ENCODE measurements at places on chromosomes 1 and 21.

GRCh38 chr1:119373465-119373864, 4.9 kb downstream of the HAO2 start:
- DNase-seq: no peak

- no peak for DNase-seq
Measured at GRCh38 chr1:206013026-206013795, 10.0 kb upstream of the RAB7B start.

- no peak for DNase-seq
Measured at GRCh38 chr21:42311816-42312625, 3.2 kb downstream of the TFF3 start.

DNA sequence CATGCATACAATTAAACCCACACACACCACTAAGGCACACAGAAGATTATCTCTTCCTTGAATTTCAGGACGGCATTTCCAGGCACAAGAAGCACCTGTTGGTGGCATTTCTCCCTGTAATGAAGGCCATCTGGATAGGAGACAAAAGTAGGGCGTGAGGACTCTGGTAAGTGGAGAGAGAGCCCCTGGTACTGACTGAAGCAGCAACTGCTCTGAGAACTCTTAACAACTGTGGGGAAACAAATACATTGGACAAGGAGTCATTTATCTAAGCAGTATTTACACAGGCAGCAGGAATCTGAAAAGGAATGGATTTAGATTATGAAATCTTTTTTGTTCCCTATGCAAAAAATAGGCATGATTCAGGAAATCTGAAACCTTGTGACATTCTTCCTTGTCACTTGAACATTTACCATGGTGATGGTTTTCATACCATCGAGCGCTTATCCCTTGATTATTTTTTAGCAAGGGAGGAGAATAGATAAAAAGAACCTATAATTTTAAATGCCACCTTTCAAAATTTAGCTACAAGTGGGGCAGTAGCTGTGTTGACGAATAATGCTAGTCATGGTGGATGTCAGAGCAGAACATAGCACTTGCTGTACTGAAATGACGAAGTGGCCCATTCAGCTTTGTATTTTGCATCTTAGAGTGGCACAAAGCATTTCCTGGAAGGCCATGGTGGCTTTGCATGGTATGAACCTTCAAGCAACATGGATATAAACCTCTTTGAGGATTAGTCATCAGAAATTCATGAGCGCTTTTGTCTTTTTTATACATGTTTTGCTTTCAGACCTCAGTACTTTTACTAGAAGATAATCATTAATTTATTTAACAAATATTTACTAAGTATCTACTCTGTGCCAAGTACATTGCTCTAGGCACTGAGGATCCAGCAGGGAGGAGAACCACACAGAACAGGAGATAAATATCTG, 362.0 kb downstream of the ADGRL2 start:
- DNase-seq: no peak

DNA sequence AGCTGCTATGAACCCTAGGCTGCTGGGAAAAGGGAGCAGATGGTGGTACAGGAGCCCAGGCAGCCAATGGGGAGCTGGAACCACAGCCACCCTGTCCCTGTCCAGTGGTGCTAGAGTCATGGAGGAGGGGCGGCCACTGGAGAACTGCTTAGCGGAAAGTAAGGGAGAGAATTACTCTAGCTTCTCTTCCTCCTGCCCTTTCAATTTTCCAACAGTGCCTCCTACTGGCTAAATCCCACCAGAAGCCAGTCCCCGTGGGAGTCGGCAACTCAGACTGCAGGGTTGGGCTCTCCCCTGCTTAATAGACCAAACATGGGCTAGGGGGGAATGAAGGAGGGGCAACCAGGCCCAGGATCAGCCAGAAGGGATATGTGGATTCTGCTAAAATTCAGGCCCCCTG, 154.5 kb downstream of the ACTL8 start:
- DNase-seq: no peak

DNA sequence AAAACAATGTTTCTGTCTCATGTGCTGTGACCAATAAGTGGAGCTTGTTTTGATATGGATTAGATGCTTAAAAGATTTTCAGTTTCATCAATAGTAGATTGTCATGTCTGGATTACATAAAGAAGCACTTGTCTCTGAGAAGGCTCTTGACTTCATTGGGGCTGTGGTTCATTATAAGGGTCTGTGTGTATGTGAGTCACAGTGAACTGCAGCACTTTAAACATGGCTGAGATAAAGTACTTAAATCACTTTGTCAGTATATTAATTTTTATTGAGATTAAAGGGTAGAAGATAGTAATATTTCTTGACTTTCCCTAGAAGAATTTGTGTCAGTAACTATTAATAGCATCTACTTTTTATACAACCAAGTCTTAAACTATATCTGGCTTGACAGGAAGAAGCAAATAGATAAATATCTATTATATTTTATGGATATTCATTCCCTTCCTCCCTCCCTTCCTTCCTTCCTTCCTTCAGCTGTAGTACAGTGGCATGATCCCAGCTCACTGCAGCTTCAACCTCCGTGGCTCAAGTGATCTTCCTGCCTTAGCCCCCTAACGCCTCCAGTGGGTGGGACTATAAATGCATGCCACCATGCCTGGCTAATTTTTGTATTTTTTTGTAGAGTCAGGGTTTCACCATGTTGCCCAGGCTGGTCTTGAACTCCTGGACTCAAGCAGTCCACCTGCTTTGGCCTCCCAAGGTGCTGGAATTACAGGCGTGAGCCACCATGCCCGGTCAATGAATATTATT, 48.8 kb downstream of the ZFYVE9 start:
- no peak for DNase-seq

- DNase-seq: no peak
Measured at GRCh38 chr1:239807361-239807760, 284.3 kb upstream of the FMN2 start.

GRCh38 chr1:228018961-228019721, 12.3 kb downstream of the WNT3A start:
- DNase-seq: peak; percentile 4

GRCh38 chr1:67298762-67299161, 8.9 kb upstream of the IL12RB2 start:
- no peak for DNase-seq

GRCh38 chr1:61978796-61979195, 215.9 kb upstream of the L1TD1 start:
- no peak for DNase-seq

GRCh38 chr21:15241997-15242736, 177.4 kb upstream of the NRIP1 start:
- no peak for DNase-seq

GRCh38 chr1:185581961-185582725, 152.0 kb upstream of the HMCN1 start:
- DNase-seq: no peak

- no peak for DNase-seq
Measured at GRCh38 chr1:166272851-166273250, 106.0 kb upstream of the FAM78B start.

DNA sequence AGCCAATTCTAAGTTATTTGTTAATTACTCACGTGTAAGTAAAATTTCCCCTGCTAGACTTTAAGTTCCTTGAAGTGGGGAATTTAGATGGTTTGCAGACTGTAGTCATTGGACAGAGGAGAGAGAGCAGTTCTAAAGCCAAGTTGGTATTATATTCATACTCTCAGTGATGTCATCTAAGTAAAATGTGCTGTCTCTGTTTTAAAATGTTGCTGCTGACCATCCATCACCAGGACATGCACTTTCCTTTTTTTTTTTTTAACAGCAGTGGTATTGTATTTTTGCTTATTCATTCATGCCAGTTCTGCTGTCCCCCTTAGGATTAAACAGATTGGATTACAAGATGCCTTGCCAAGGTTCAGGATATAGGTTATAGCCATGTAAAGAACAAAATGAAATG, 2.3 kb downstream of the TTLL7 start:
- DNase-seq: no peak

DNA sequence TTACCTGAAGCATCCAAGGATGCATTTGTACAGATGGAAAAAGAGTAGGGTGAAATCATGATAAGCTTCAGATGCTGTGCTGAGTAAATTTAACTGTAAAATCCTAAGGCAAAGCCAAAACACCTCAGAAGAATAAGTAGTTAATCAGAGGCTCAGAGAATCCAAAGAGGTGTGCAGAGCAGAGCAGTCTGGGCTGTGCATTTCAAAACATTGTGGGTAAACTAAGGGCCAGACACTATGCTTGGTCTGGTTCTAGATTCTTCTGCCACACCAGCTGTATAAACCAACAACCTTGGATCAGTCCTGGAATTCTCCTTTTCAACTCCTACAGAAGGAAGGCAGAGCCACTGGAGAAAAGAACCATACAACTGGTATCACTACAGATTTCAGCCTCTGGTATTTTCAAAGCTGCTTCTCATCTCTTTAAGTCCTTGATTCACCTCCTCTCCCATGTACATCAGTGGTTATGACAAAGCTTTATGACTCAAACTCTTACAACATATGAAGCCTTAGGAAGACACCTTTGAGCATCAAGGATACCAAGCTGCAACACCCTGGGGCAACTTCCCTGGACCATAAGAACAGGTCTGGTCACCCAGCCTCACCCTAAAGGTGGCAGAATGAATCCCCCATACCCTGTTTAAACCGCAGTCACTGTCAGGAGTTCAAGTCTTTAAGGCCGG, 11.6 kb upstream of the HIPK1 start:
- DNase-seq: no peak

GRCh38 chr1:109667452-109668122, at the start of gene GSTM2:
Gene GSTM2, plus strand, starts transcription at chr1:109668057. Its CDS starts 59 bp downstream, at chr1:109668116.
- DNase-seq: peak; percentile 96

DNA sequence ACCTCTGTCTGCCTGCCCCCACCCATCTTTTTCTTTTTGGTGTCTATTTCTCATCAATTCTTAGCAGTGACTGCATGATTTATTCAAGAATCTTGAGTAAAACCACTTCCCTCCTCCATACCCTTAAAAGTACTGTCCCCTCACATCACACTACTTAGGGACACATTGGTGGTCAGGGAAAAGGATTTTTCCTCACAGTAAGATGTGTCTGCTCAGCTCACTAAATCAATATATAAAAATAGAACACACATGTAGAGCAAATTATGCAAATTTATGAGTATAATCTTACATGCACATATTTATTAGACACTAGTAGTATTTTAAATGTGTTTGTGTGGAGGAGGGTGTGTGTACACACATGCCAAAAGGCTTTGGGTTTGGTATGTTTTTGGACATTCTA, 202.0 kb downstream of the PBX1 start:
- no peak for DNase-seq

GRCh38 chr1:246607462-246607861, 41.2 kb downstream of the CNST start:
- DNase-seq: peak; percentile 24

GRCh38 chr21:38917043-38917774, 111.5 kb downstream of the ETS2 start:
- no peak for DNase-seq

DNA sequence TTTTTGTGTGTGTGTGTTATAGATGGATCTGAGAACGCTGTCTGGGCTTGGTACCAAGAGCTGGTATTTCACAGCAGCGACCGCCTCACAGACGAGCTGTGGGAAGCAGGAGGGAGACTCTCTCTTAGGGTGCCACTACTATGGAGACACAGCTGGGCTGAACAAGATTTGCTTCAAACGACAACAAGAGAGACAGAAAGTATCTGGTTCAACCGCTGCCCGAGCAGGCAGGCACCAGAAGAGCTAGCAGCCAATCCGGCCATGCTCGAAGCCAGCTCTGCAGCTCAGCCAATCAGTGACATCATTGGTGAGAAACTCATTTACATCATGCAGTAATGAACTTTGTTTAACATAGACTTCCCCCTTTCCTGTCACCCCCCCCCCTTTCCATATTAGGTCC, 341.3 kb downstream of the USP25 start:
- DNase-seq: no peak

DNA sequence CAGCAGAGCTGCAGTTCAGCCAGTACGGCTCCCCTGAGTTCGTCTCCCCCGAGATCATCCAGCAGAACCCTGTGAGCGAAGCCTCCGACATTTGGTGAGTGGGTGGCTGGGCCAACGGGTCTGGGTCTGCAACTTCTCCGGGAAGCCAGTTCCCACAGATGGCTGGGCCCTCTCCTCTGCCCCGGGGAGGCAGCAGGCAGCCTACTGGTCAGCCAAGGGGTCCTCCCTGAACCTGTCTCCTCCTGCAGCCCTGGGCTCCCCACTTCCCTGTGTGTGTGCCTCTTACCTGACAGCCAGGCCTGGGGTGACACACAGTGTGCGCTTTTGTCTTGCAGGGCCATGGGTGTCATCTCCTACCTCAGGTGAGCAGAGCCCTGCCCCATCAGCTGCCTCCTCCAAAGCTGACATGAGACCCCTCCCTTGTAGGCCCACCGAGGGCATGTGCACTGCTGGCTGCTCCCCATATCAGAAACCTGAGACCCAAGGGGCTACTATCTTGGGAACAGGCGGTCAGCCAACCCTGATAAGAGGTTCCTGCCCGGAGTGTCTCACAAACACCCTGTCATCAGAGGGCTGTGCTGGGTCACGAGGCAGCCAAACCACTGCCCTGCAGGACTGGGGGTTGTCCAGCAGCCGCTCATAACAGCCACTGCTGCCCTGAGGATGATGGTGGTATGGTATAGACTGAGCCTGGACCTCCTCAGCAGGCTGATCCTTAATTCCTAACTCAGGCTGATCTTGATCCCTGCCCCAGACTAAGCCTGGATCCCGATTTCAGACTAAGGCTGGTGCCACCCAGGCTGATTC, 37.6 kb downstream of the TRIM11 start:
- peak; percentile 84 for DNase-seq

DNA sequence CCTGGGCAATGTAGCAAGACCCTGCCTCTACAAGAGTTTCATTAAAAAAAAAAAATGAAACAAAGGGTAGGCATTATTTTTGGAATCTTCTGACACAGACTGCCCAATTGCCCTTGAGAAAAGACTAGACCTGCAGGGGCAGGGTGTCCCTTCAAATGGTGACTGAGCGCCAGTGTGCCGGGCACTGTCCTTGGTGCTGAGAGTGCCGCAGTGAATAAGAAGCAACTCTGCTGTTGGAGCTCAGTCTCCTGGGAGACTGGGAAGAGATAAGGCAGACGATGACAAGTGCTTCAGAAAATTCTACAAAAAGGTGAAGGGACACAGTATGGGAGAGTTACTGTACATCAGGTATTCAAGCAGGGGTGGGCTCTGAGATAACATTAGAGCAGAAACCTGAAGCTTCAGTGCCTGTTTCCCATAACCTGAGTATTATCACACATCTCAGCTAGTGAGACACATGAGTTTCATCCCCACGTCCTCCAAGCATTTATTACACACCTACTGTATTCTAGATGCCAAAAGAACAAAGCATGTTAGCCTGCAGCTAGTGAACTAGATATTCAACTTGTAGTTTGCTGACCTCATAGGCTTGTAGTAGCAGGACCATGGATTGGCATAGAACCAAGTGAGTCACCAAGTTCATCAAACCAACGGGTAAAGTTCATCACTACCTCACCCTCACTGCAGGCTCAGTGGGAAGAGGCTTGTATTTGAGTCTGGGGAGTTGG, 18.4 kb upstream of the RPL11 start:
- DNase-seq: no peak

GRCh38 chr1:87999852-88000251, 671.2 kb downstream of the LMO4 start:
- no peak for DNase-seq
